ENCODE measurements at places on chromosomes 16 and 17.

GRCh38 chr16:47600376-47600775 lies 139.2 kb downstream of the PHKB start:
- no peak for DNase-seq

- no peak for DNase-seq
Observed at GRCh38 chr16:27334838-27335237, 21.1 kb downstream of the IL4R start.

DNA sequence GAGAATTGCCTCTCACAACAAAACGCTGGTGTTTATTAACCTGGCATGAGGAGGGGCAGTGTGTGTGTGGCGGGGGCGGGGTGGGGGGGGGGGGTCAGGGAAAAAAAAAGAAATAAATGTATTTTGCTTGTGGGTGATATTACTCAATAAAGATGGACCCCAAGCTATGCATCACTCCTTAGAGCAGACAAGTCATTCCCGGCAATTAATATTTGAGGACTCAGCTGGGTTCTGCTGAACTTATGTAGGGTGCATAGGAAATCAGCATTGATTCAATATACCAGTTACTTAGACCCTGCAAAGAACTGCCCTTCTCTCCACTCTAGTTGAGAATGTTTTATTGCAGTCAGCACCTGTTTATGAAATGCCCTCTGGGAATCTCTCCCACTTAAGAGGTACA lies 206.2 kb upstream of the MAF start:
- DNase-seq: no peak

DNA sequence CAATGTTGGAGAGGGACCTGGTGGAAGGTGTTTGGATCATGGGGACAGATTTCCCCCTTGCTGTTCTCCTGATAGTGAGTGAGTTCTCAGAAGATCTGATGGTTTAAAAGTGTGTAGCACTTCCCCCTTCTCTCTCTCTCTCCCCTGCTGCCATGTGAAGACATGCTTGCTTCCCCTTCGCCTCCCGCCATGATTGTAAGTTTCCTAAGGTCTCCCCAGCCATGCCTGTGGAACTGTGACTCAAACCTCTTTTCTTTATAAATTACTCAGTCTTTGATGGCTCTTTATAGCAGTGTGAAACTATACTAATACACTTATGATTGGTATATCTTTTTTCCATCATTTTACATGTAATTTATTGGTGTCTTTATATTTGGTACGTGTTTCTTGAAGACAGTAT lies 13.4 kb downstream of the ADGRG5 start:
- DNase-seq: no peak

GRCh38 chr16:4733211-4733742 lies 794 bp downstream of the ANKS3 start:
- no peak for DNase-seq

DNA sequence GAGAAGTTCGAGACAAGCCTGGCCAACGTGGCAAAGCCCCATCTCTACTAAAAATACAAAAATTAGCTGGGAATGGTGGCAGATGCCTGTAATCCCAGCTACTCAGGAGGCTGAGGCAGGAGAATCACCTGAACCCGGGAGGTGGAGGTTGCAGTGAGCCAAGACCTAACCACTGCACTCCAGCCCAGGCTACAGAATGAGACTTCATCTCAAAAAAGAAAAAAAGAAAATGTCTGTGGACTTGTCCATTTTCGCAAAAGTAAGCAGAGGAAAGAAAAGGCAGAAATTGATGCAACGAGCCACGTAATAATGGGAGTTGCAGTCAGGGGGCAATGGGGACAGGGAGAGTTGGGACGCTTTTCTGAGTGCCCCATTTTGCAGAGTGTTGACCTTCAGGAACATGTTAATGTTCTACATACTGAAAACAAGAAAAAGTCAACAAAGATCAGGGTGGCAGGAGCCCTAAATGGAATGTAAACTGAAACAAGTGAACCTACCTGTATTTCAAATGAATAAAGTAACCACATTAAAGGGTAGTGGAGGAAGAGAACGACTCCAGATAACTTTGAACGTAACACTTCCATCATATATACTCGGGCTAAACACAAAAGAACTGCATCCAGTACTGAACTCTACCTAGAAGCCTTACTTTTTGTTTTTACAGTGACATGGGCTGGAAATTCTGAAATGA lies 76.4 kb downstream of the CNGB1 start:
- no peak for DNase-seq

- no peak for DNase-seq
Observed at GRCh38 chr16:73231944-73232554, 184.1 kb upstream of the ZFHX3 start.
